ENCODE measurements at places on chromosomes 13 and 19. TPM values are rescaled to one million over a fixed set of nuclear protein-coding genes. Genes with fewer than 3 reads are reported as not detected.

Gene WDR88
- not detected for total RNA-seq

Gene BSG
- 1,370 TPM for total RNA-seq

Gene ADGRE3
- total RNA-seq: not detected

Gene NDUFA13
- total RNA-seq: 430 TPM

Gene MISP3
- 32.9 TPM for total RNA-seq

Gene FGF21
- total RNA-seq: not detected

Gene CLEC17A
- total RNA-seq: 0.36 TPM

Gene OXGR1
- total RNA-seq: 2.0 TPM

Gene ASF1B
- 6.5 TPM for total RNA-seq

Gene PBX4
- 2.9 TPM for total RNA-seq

GRCh38 chr13:77409412-77409811, 82.5 kb upstream of the MYCBP2 start:
- no peak for DNase-seq

DNA sequence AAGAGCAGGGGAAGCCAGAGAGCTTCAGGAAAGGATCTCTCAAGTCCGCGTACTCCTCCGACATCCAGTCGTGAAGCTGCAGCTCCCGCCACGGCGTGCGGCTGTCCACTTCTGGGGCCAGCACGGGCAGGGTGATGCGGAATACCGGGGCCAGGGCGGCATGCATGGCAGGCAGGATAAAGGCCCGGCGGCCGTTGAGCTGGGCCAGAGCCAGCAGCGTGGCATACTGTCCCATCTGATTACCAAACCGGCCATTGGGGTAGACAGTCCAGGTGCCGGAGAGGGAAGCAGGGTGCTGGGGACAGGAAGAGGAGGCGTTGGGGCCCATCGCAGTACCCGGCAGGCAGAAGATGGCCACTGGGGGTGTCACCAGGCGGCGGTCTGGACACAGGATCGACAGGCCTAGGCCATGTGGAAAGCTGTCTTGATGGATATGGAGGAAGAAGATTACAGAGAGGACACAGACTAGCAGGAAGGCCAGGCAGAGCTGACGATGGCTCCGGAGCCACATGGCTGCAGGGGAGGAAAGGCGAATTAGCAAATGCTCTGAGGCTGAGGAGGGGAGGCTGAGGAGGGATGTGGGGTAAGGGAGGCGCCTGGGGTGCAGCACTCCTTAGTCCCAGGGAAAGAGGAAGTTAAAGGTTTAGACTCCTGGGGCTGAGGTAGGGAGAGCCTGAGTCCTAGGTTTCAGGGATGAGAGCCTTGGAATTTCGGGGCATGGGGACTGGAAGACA, 1.5 kb downstream of the FUT1 start:
- DNase-seq: no peak

DNA sequence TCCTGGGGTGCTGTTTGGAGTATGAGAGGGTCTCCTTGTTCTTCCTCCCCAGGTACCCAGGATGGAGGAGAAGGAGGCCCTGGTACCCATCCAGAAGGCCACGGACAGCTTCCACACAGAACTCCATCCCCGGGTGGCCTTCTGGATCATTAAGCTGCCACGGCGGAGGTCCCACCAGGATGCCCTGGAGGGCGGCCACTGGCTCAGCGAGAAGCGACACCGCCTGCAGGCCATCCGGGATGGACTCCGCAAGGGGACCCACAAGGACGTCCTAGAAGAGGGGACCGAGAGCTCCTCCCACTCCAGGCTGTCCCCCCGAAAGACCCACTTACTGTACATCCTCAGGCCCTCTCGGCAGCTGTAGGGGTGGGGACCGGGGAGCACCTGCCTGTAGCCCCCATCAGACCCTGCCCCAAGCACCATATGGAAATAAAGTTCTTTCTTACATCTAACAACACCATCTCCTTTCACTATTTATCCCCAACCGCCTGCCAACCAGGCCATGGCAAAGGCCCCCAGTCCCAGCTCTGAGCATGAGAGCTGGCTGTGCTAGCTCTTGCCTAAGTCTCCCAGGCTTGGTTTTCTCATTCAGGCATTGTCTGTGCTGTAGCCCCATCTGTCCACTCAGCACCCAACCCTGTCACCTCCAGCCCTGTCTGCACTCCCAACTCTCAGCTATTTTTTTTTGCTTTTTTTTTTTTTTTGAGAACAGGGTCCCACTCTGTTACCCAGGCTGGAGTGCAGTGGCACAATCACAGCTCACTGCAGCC, 11.2 kb downstream of the DKKL1 start:
- DNase-seq: no peak

- DNase-seq: no peak
Observed at GRCh38 chr13:105058517-105058916, 1476.9 kb downstream of the EFNB2 start.

DNA sequence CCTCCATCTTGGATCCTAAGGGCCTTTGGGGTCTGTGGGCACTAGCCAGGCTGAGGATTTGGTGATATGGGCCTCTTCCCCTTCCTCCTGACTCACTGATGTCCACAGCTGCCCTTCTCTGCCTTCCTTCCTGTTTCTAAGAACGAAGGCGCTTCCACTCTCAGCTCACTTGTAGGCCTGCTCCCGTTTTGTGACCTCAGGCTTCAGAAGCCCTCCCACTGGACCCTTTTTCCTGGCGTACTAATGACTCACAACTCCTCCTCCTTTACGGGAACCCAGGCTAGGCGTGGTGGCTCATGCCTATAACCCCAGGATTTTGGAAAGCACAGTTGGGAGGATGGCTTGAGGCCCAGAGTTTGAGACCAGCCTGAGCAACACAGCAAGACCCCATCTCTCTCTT, 55.6 kb downstream of the TMED1 start:
- DNase-seq: no peak

DNA sequence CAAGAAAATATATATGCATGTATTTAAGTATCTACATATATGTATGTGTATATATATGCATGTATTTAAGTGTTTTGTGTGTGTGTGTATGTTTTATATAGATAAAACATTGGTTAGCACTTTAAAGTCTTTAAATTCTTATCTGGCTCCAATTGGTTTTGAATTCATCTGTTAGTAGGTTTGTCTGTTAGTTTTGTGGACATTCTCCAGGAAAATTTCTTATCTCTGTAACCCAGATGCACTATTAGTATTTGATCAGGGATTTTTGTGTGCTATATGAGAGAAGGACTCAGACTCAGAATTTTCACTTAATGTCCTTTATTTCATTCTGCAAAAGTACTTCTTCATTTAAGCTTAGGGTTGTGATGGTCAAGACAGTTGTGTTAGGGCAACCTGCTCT, 103.1 kb downstream of the ITGBL1 start:
- DNase-seq: no peak

- DNase-seq: peak; percentile 37
Observed at GRCh38 chr13:29935309-29935981, 85.0 kb upstream of the UBL3 start.

DNA sequence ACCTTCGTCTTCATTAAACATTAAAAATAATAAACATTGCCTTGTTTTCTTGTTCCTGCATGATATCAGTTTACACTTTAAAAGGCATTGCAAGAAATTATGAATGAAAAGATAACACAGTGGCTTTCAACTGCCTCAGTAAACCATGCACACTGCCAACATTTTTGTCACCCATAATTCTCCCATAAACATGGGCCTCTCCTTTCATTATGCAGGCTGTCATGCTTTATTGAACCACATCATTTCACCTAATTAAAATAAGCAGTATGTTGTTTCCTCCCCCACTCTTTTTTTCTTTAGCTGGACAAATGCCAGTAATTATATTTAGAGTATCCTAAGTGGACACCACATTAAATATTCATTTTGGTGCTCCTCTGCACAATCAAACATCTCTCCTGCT, 1566.5 kb upstream of the SLC10A2 start:
- DNase-seq: no peak

GRCh38 chr13:35961461-35962220, 169.5 kb downstream of the DCLK1 start:
- no peak for DNase-seq

GRCh38 chr19:1366296-1366695, 17.4 kb upstream of the NDUFS7 start:
- no peak for DNase-seq

- no peak for DNase-seq
Observed at GRCh38 chr19:45766296-45766868, 2.7 kb downstream of the SIX5 start.

DNA sequence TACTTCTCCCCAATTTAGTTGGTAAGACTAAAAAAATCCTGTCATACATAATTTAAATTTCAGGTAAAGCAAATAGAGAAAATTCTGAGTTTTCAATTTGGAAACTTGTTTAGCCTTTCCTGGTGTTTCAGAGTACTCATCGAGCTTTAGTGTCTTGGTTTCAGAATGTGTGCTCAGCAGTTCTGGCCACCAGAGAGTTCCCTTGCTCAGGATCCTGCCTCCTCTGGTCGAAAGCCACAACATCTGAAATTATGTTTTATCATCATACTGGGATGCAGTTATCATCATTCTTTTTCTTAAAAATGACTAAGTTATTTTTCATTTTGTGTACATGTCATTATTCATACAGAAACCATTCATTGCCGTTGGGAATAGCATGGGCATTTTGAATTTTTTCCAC, 263.2 kb upstream of the SPRY2 start:
- no peak for DNase-seq

- no peak for DNase-seq
Observed at GRCh38 chr19:30235946-30236345, 136.2 kb upstream of the ZNF536 start.

- DNase-seq: no peak
Observed at GRCh38 chr19:50994129-50994528, 7.3 kb downstream of the KLK8 start.
